ENCODE measurements at places on chromosomes 6 and 20.

DNA sequence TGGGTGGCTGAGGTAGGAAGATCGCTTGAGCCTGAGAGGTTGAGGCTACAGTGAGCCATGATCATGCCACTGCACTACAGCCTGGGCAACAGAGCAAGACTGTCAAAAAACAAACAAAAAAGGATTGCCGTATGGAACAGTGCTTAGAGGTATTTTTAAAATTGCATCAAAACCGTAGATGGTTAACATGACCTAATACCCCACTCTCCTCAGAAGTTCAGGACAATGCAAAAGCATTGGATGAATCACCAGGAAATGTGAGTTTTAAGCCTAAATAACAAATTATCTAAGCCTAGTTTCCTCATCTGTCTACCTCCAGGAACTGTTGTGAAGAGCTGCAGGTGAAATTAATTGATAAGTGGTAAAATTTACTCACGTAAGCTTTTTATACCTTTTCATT lies 123.8 kb upstream of the ID4 start:
- no peak for DNase-seq

- DNase-seq, result no peak
Measured at GRCh38 chr6:111789598-111789997, 83.7 kb downstream of the FYN start.

GRCh38 chr6:108805611-108806167 lies 42.5 kb upstream of the ARMC2 start:
- DNase-seq, result no peak

- DNase-seq, result no peak
Measured at GRCh38 chr20:44075191-44075949, 111.6 kb downstream of the JPH2 start.

DNA sequence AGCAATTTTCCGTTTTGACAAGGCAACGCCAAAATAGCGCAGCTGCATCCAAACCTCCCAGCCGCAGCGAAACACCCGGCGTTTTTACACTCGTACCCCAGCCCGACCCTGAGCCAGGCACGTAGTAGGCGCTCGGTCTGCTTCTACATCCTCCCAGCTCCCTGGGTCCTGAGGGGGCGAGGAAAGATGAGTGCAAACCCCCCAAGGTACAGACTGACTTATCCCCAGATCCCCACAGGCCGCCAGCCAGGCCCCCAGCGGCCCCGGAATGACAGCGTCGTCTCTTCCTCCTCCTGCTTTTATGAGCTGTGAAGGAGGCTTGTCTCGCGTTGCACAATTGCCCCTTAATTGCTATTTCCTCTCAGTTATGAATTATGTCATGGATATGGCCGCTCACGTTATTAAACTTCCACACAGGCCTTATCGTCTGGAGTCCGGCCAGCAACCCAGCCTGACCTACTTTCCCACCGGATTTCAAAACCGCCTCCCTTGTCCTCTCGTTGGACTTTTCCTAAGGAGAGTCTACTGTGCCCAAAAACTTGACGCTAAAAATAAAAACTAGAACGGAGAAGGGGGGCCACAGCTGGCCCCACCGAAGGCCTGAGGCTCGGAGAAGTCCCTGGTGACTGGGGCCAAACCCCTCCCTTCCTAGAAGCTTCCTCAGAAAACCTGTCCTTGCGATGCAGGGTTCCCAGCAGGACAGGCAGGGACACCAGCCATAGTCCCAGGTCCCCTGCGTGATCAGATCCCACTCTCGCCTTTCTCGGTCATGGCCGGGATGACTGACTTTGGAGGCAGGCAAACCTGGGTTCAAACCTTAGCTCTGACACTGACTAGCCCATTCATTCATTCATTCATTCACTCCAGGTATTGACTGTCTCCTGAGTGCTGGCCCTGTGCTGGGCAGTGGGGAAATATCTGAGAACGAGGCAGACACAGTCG lies 130.9 kb upstream of the PTPN1 start:
- no peak for DNase-seq

Data from stimulated activated CD4-positive, alpha-beta T cell treated with anti-CD3 and anti-CD28 coated beads, Interleukin-1b, Interleukin-23, amount 100 ng/mL, for 48 hours (primary cell).